B cell (primary cell): ENCODE measurements at places on chromosomes 2 and 18. TPM values are rescaled to one million over a fixed set of nuclear protein-coding genes. Genes with fewer than 3 reads are reported as not detected.

- DNase-seq = no peak
These were observed 2.1 kb downstream of the TMEM247 start for GRCh38 chr2:46481198-46482193.

RIF1 gene
- 60.5 and 65.5 TPM in 2 replicates for total RNA-seq

DNA sequence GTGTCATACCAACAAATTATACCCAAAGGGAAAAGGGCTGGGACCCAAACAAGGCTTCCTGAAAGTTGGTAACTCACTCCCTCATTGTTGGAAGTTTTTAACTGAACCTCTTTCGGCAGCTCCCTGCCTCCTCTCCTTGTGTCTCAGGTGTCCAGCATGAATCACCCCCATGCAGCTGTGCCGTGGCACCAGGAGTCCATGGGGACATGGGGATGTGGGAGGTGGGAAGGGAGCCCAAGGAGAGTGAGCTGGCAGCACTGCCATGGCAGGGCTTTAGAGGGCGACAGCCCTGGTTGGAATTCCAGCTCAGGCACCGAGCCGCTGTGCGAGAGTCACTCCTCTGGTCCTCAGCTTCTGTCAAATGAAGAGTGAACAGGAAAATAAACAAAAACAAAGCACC lies 12.5 kb upstream of the GYPC start:
- no peak for DNase-seq

PARD6G gene
- not detected in 2 replicates for total RNA-seq
